Gastroesophageal sphincter (tissue), 4 donors: ENCODE measurements at places on chromosomes 6 and 20. TPM values are rescaled to one million over a fixed set of nuclear protein-coding genes. Genes with fewer than 3 reads are reported as not detected.

SMOC2 gene
- 382 TPM for total RNA-seq

GRCh38 chr20:48610996-48611395, 216.8 kb downstream of the PREX1 start:
- ATAC-seq = no peak

GRCh38 chr6:55182016-55182650, 7.8 kb downstream of the HCRTR2 start:
- ATAC-seq = no peak

- no peak for ATAC-seq
Measured at GRCh38 chr6:112951829-112952228, 604.7 kb downstream of the RFPL4B start.
